AG20443 (cell line): ENCODE measurements at places on chromosomes 16 and 17.
A peak's percentile ranks its signal among the peaks of the same experiment; 100 is the strongest.

- DNase-seq: peak; percentile 64
Measured at GRCh38 chr17:81534157-81535006, 6.2 kb downstream of the FSCN2 start.

- no peak for DNase-seq
Measured at GRCh38 chr17:65130832-65131231, 6.3 kb upstream of the RGS9 start.

- DNase-seq: no peak
Measured at GRCh38 chr17:74552037-74552436, 6.1 kb upstream of the CD300C start.

DNA sequence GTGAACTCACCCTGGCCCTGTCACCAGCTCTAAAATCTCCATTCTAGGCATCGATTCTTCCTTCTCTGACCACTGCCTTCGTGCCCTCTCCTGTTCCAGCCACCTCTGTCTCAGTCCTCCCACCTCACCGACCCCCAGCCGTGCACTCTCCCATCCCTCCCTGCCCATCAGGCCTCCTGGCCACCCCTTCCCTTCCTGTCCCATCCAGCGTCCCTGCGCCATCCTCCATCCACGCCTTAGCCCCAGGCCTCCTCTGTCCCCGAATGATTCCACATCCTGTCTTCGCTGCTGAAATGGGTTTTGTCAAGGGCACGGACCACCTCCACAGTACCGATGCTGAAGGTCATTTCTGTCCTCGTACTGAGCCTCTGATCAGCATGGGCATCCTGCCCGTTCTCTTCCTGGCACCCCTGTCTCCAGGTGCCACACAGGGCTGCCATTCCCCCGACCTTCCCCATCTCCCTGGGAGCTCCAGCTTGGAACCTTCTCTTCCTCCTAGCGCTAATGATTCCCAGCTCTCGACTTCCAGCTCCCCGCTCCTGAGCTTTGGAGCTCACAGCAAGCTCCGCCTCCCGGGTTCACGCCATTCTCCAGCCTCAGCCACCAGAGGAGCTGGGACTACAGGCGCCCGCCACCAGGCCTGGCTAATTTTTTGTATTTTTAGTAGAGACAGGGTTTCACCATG, 2.6 kb downstream of the TRIM65 start:
- DNase-seq: no peak

DNA sequence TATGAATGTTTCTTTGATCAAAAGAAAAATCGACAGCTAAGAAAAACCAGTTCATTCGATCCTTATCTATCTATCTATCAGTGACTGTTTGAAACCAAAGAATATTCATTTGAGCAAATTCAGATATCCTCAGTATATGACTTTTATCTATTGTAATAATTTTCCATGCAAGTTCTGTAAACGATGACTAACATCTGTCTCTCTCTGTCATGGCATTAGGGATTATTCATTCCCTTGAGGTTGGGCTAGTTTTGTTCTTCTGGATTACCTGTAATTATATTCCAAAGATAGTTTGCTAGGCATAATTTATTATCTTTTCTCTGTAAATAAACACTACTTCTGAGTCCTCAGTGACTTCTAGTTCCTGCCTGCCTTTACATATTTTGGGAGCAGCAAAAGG, 497.7 kb upstream of the CDH11 start:
- no peak for DNase-seq

- peak; percentile 93 for DNase-seq
Measured at GRCh38 chr17:29568331-29569244, at the start of gene TP53I13. Gene TP53I13 (plus strand): TSS chr17:29568701. CDS start chr17:29568759, 58 bp downstream.

- no peak for DNase-seq
Measured at GRCh38 chr16:4876646-4877379, 29.5 kb downstream of the UBN1 start.

- DNase-seq: no peak
Measured at GRCh38 chr16:75048530-75048929, 49.7 kb downstream of the ZNRF1 start.

- peak; percentile 8 for DNase-seq
Measured at GRCh38 chr16:57574646-57575467, 32.4 kb downstream of the ADGRG5 start.

DNA sequence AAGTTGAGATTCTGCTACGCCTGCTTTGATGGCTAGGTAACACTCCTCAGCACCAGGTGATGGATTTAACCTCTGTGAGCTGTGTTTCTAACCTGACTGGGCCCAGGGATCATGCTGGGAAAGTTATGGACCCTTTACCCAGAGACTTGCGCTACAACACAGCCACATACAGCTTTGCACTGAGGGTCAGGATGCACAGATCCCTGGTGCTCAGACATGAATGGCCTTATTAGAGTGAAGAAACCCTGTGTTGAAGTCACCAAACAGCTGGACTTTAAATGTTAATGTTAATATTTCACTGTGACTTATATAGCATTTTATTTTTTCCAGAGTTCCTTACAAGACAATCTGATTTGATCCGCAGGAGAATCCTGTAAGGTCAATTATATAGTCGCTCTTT, 114.3 kb downstream of the MSI2 start:
- no peak for DNase-seq

DNA sequence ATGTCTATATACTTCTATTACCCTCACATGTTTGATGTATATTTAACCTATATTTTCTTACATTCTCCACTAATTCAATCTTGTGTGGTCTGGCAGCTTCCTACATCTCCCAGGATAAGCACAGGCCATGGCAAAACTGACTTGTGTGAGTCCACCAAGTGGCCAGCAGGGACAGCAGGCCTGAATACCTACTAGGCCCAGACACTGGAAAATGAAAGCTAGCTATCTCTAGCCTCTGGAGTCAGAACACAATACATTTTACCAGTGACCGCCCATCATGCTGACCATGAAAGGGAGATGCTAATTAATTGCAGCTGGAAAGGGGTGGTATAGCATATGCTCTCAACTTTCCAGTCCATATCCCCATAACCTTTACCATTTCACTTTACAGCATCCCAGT, 132.3 kb downstream of the PCTP start:
- no peak for DNase-seq

- DNase-seq: no peak
Measured at GRCh38 chr16:87042551-87043230, 274.5 kb downstream of the C16orf95 start.

DNA sequence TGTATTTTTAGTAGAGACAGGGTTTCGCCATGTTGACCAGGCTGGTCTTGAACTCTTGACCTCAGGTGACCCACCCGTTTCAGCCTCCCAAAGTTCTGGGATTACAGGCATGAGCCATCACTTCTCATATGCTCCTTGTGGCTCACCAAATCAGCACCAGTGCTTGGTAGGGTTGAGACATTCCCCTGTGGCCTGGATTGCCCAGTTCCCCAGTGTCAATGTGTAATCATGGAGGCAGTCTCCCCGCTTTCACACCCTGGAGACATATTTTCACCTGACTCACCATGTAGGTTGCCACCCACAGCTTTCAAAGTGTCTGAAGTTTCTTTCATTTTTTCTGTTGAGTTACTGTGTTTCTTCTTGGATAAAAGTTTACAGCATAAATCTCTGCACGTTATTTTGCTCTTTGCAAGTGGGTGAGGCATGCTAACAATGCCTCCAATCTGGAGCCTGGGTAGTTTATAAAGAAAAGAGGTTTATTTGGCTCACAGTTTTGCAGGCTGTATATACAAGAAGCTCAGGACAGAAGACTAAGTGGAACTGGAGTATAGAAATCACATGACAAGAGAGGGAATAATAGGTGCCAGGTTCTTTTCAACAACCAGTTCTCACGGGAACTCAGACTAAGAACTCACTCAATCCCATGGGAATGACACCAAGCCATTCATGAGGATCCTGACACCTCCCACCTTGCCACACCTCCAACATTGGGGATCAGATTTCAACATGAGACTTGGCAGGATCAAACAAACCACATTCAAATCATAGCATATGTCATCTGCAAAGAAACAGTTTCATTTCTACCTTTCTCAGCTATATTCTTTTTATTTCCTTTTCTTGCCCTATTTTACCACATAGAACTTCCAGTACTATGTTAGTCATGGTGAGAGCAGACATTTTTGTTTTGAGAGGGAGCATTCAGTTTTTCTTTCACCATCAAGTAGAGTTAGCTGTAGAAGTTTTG, 113.2 kb downstream of the PHKB start:
- no peak for DNase-seq

DNA sequence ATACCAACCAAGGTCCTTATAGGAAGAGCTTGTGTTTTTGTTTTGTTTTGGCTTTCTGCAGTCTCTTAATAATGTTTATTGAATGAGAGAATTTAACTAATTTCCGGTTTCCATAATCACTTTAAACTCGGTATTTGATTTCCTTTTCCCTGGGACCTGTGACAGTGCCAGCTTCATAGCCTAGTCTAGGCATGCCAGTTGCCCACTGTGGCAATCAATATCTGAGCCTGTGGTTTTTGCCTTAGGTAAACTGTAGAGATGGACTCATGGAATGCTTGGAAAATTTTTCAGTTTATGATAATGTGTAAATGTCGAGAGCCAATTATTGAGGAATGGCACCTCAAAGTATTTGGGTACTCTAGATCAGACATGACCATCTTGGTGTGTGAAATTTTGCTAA, 78.2 kb downstream of the FTO start:
- no peak for DNase-seq

GRCh38 chr16:81547194-81547938, 102.8 kb downstream of the CMIP start:
- no peak for DNase-seq

- DNase-seq: no peak
Measured at GRCh38 chr16:75379911-75380847, 53.1 kb downstream of the CFDP1 start.

DNA sequence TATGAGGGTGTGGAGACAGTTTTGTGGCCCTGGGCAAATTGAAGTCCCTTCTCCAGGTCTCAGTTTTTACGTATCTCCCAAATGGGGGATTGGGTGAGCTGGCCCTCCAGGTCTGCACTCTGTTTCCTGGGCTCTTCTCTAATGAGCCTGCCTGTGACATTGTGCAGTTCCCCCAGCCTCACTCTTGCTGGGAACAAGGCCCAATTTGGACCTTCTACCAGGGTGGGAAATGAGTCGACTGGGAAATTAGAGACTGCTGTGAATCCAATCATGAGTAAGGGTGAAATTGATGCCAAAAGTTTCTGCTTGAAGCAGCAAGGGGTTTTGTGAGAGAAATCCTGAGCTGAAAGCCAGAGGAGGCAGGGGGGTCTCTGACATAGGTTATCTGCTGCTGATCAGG, 71.5 kb upstream of the KSR1 start:
- DNase-seq: no peak

GRCh38 chr16:89341697-89342694, 124.5 kb downstream of the ZNF778 start:
- no peak for DNase-seq

GRCh38 chr17:40344421-40345160, 19.9 kb downstream of the GJD3 start:
- no peak for DNase-seq

- peak; percentile 90 for DNase-seq
Measured at GRCh38 chr17:37844158-37844976, 79.8 kb upstream of the TBC1D3K start.

GRCh38 chr17:8914554-8914953, 47.1 kb upstream of the PIK3R6 start:
- no peak for DNase-seq

DNA sequence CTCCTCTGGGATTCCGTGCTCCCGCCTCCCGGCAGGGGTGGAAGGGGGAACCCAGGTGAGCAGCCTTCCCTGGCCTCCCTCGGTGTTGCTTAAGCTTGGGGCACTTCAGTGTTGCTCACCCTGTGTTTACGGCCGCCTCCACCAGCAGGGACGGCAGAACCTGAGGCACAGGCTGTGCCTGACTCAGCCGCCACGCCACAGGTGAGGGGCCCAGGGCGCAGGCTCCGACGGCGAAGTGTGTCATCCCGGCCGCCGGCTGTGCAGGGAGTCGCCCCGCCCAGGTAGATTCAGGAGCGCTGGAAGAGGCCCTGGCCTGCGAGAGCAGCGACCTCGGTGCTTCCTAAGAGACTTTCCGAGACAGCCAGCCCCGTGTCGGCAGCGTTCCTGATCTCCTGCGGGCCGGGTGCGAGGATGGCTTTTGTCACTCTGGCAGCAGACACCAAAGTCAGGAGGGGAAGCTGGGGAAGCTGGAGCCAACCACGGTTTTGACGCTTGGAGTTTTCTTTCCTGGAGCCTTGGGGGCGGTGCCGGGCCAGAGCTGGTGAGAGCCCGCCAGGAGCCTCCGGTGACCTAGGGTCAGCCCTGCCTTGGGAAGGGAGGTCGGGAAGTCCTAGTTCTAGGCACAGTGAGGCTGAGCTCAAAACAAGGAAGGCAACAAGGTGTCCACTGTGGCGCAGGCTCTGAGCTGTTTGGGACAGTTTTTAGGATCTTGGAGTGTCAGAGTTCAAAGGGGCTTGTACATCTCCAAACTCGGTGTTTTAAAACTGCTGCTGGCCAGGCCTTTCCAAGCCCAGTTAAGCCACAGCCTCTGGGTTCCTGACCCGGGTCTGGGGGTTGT, 2.1 kb downstream of the GSE1 start:
- DNase-seq: no peak

- DNase-seq: no peak
Measured at GRCh38 chr17:58420827-58421226, 3.5 kb upstream of the RNF43 start.

GRCh38 chr17:266701-267667, 85.5 kb upstream of the DOC2B start:
- peak; percentile 40 for DNase-seq

DNA sequence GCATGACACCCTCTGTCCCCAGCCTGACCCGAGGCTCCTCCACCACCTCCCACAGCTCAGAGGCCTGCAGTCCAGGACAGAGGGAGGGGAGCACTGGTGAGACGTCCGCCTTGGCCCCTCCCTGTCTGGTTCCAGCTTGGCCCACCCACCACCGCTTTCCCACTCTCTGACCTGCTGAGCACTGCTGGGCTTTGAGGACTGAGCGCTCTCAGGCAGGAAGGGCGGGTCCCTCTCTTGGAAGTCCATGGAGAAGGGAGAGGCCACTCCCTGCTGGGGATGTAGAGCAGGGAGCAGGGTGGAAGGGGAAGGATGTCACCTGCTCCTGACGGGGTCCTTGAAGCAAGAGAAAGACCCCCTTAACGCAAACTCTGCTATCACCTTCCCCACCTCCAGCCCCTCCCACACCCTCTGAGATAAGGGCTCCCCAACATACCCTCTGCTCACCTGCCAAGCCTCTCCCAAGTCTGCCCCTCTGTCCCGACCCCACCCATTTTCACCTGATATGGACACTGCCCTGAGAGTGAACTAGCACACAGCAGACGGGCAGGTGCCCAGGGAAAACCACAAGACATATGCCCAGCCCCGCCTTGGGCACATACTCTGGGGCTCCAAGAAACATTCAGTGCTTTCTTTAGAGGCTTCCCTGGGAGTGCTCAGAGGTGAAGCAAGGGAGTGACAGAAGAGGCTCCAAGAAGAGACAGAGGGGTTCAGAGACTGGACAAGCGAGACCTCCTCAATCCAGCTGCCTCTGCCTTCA, 1.4 kb downstream of the OSBPL7 start:
- DNase-seq: no peak

DNA sequence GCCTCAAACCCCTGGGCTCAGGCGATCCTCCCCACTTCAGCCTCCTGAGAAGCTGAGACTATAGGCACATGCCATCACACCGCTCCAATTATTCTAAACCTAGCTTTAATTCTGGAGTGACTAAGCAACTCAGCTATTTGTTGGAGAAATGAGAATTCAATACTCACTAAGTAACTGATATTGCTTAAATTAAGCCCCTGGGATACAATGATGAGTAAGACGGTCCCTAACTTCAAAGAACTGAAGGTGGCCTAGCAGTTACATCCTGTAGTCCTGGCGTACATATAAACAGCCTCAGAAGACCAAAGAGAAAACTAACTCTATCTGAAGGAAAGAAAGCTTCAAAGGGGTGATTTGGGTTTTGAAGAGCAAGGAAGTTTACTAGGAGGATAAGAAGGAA, 25.0 kb downstream of the XPO6 start:
- no peak for DNase-seq
